ENCODE measurements at places on chromosomes 13 and 19.

DNA sequence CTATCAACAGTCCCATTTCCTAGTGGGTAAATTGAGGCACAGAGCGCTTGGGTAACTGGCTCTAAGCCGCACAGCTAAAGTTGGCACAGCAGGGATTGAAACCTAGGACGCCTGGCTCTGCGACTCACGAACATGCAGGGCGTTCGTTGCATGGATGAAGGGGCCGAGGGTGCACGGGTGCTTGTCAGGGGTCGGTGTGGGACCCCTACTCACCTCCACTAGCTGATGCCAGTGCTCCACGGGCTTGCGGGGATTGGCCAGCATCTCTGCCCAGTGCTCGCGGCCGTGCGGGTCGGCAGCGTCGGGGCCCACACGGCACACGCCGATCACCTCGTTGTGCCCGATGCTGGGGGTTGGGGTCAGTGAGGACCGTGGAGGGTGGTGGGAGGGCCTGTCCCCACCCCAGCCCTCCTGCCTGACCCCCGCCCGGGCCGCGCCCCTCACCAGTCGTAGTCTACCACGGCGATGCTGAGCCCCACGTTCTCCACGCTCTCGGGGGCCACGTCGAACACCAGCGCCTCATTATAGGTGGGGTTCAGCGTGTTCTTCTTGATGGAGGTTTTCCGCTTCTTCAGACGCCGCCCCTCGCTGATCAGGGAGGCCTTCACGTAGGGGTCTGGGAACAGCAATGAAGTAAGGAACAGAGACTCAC lies 14.6 kb downstream of the SYT3 start:
- DNase-seq = no peak

GRCh38 chr13:43787997-43788396 lies 1.2 kb upstream of the ENOX1 start:
- DNase-seq = no peak

DNA sequence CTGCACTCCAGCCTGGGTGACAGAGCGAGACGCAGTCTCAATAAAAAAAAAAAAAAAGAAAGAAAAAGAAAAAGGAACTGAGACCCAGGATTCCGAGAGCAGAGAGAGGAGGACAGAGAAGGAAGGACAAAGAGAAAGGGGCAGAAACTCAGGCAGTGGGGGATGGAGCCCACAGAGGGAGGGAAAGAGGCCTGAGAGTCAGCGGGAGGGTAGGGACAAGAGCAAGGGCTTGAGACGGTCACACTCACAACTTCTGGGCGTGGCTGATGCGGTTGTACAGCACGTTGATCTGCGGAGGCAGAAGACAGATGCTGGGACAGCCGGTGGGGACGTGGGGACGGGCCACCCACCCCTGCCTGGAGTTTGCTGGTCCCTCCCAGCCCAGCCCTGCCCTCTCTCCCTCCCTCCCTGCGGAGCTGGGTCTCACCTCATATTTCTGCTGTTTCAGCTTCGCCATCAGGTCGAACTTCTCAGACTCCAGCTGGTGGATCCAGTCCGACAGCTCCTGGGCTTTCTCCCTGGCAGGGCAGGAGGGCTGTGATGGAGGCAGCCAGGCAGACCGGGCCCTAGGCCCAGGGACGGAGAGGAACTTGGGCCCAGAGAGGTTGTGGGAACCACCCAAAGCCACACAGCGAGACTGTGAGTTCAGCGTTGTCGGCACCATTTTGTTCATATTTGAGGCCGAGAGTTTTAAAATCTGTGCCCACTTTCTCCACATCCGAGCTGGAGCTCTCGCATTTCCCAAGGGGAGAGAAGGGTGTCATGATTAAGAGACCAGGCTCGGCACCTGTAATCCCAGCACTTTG lies 15.2 kb downstream of the TNNT1 start:
- no peak for DNase-seq

DNA sequence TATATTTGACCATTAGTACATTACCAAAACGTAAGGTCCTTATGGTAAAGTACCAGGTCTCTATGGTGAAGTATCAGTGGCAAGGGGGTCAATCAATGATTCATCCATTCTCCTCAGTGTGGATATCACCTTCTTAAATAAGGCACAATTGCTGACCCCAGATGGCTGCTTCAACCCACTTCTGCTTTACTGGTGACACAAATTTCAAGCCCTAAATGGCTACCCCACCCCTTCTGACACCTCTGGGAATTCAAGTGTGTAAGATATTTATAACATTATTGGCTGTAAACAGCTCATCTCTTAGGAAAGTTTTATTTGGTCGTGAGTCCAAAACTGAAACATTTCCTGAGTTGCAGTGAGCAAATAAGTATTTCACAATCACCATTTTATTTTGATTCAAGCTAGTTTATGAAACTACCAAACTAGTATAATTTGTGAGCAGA lies 7.9 kb upstream of the WBP4 start:
- no peak for DNase-seq

DNA sequence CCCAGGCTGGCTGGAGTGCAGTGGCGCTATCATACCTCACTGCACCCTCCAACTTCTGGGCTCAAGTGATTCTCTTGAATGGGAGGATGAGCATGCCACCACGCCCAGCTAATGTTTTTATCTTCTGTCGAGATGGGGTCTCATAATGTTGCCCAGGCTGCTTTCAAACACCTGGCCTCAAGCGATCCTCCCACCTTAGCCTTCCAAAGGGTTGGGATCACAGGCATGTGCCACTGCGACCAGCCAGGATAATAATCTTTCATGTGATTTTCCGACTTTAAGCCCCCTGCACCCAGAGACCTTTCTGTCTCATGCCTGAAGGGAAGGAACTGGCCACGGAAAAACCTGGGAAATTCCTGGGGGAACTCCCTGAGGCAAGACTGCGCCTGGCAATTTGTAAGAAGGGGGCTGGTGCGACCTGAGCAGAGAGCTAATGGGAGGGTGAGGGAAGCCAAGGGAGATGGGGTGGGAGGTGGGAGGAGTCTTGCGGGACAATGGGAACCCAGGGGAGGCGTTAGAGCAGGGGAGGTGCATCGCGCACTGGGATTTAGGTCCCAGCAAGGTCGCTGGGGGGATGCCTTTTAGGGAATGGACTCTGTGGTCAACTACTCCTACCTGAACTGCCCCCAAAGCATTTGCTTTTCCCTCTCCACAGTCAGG lies 1.2 kb upstream of the CCDC124 start:
- no peak for DNase-seq

DNA sequence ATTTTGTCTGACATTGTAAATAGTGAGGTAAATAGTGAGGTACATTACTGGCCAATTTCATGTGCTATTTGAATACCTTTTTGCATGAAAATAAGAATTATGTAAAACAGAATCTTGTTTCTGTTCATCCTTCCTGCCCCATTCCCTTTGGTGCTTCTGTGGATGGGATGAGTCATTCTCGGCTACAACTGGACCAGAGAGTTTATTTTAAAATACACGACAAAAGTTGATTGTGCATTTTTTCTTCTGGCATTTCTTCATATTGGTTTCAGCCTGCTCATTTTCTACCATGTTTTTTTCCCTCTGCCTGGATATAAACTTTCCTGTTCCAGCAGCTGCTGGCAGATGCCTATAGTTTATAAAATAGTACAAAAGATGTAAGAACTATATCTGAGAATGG lies 107.5 kb downstream of the CYSLTR2 start:
- no peak for DNase-seq

DNA sequence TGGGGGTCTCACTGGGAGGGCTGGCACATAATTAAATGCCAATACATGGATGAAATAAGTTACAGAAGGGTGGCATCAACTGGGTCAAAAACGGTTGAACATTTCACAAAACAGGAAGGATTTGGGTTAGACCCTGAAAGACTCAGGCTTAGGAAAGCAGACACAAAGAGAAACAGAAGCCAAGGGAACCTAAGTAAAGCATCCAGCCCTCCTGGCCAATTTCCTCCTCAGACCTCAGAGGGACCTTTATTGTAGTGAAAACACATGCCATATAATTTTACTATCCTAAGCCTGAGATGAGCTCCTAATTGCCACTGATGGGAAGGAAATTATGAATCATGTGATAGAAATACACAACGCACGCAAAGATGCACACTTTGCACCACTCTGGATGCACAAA lies 12.1 kb upstream of the CEACAM3 start:
- no peak for DNase-seq

DNA sequence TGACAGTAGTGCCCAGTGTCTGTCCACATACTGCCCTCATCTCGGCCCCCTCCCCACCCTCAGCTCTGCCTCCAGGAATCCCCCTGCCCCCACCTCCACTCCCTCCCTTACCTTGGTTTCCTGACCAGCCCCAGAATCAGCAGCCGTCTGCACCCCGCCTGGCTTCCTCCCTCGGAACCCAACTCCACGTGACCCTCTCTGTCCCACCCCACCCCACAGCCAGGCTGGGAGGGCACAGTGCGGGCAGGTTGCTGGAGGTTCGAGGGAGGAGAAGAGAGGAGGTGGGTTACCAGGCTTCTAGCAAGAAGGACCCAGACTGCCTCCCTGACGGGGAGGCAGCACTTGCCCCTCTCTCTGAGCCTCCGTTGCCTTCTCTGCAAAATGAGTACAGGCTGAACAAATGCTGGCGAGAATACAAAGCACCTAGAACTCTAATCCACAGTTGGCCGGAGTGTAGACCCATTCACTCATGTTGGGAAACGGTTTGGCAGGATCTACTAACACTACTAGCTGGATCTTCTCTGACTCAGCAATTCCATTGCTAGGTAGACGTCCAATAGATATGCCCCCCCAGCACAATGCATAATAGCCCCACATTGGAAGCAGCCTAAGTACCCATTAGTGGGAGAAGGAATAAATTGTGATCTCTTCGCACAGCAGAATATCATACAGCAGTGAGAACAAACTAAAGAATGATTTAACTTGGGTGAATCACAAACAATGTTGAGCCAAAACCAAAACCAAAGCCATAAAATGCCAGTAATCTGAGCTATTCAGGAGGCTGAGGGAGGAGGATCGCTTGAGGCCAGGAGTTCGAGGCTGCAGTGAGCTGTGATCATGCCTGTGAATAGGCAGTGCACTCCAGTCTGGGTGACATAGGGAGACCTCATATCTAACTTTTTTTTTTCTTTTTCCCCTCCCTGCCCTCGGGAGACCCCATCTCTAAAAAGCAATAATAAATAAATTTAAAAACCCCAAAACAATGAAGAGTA lies at the start of gene RASAL3:
TSS of gene RASAL3 (minus strand) at position 151 of the 992 bp plus-strand sequence. CDS start 186 bp downstream, outside the sequence.
- peak; percentile 61 for DNase-seq

GRCh38 chr13:97224544-97225300 lies 2.6 kb downstream of the MBNL2 start:
- DNase-seq = no peak

DNA sequence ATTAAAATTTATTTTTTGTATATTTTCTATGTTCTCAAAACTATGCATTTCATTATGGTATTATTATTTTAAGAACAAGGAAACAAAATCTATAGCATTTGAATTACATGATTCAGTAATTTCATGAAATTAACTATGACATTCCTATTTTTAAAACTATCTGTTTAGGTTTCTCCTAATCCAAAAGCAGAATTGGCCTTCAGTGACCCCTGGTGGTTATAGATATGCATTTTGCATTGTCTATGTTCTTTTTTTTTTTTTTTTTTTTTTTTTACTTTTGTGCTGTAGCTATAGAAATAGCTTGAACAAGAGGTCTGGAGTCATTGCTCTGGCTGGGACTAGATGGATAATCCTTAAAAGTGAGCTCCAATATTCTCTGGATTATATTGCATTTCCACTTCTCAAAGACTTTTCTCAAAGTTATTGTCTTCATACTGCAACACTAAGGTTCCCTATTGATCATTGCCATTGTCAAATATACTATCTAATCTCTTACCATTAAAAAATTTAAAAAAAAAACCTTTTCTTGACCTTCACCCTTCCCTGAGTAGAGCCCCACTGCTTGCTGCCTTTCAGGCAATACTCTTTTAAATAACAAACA lies 15.9 kb upstream of the DNAJC3 start:
- peak; percentile 27 for DNase-seq

DNA sequence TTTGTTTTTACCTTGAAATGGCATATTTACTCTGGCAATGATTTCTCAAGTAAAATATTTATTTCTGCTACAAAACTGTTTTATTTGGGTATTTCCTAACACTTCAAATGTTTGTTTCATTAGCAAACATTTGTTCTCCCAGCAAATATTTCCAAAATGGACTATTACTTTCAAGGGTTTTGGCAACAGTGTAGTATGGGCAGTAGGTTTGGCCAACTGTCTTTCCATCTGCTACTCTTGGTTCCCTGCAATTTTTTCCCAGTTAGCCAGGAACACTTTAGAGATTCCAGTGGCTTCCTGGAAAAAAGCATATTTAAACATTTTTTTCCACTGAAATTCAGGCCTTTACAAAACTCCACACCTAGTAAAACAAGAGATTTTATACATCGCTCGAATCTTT lies 466.6 kb downstream of the SLITRK6 start:
- no peak for DNase-seq

GRCh38 chr13:78121459-78122348 lies 203.1 kb upstream of the EDNRB start:
- peak; percentile 10 for DNase-seq

- DNase-seq = no peak
Measured at GRCh38 chr19:282501-282900, 8.7 kb downstream of the PLPP2 start.

DNA sequence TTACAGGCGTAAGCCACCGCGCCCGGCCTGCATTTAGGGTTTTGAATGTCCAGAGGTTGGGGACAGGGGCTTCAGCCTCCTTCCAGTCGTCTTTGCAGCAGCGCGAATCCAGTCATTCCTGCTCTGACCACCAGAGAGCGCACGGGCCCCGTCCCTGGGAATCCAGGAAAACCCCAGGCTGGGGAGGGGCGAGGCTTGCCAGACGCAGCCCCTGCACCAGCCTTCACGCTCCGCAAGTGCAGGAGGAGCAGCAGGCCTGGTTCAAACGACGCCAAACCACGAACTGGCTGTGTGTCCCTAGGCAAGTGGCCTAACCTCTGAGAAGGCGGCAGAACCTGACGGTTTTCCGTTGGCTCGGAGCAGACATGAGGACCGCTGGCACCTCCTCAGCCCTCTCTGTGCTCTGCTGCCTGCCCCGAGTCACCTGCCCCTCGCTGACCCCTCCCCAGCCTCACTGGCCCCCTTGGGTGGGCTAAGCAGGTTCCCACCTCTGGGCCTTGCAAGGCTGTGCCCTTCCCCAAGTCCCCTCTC lies 2.0 kb upstream of the RNF126 start:
- peak; percentile 86 for DNase-seq

GRCh38 chr13:64428196-64428595 lies 2801.9 kb downstream of the PCDH9 start:
- DNase-seq = no peak

- DNase-seq = no peak
Measured at GRCh38 chr19:18526316-18526715, 4.4 kb upstream of the ELL start.

GRCh38 chr13:25775986-25776385 lies 275.8 kb downstream of the SHISA2 start:
- no peak for DNase-seq

DNA sequence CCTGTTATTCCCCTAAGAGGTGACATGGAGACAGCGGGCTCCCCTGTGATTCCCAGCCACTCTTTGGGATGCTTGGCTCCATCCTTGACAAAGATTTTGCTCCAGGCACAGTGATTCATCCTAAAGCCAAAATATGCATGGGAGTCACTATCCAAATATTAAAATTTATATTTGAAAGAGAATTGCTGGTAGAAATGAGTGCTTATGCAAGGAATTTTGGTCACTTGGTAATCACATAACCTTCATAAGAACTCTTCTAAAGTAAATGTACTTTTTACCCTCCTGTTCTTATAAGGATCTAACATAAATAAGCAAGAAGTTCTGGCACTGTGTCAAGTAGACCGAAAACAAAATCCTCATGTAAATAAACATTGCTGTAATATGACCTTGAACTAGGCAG lies 385.8 kb downstream of the ITGBL1 start:
- DNase-seq = no peak

All from germinal center (tissue), 1 donor.